Activated B cell treated with CpG ODN at 0.5 μM for 24 hours (primary cell): ENCODE measurements at places on chromosomes 3 and 15.

- H3K4me3 ChIP-seq, result no peak overlapping the region
- no peaks in the 10 kb centered on the region for H3K4me1 ChIP-seq
- DNase-seq, result no peak
- H3K27ac ChIP-seq, result no peak overlapping the region
Measured at GRCh38 chr15:43441316-43441715, 51.6 kb downstream of the TP53BP1 start.

DNA sequence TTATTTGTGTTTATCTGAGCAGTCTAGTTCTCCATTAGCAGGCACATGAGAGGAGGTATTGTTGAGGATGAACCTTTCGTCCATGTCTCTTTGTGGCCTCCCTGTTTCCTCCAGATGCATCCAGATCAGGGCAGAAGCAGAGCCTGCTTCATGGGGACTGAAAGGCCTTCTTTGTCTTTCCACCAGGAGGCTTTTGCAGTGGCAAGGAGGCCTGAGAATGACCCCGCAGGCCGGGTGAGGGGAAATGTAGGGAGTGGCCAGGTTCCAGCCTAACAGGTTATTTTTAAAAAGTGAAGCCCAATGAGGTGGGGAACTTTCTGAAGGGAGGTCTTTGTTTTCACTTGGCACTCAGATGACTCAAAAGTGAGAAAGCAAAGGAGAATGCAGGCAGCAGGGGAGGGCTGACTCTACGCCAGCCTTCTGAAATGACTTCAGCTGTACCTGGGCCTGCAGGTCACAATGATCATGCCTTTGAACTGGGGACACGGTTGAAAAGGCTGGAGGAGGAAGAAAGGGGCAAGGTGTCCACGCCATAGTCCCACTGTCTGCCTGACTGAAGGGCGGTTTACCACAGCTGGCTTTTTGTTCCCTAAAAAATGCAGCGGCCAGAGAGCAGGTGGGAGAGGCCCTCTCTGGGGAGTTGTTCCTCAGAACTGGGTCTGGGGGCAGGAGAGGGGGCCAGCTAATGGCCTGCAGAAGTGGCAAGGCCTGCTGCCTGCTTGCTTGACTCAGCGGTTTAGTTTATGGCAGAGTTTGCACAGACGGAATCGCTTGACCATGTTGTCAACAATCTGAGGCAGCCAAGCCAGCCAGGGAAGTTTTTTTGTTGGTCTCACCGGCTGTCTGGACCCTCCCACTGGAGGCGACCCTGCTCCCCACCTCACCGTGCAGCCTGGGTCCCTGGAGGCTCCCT is 28.7 kb downstream of the CMTM7 start:
- no peaks in the 10 kb centered on the region for H3K36me3 ChIP-seq
- no peaks in the 10 kb centered on the region for H3K27me3 ChIP-seq
- H3K4me3 ChIP-seq, result peak overlapping the region; percentile 76
- H3K27ac ChIP-seq, result peak overlapping the region; percentile 88

- no peaks in the 10 kb centered on the region for H3K4me1 ChIP-seq
- no peak for DNase-seq
- no peak overlapping the region for H3K4me3 ChIP-seq
- no peaks in the 10 kb centered on the region for H3K36me3 ChIP-seq
Measured at GRCh38 chr3:123312331-123313265, 110.9 kb downstream of the SEC22A start.

- H3K36me3 ChIP-seq, result no peaks in the 10 kb centered on the region
- peaks cover 1% of the 10 kb centered on the region for H3K27me3 ChIP-seq
- no peak overlapping the region for H3K4me3 ChIP-seq
- H3K4me1 ChIP-seq, result no peaks in the 10 kb centered on the region
- no peak overlapping the region for H3K27ac ChIP-seq
Measured at GRCh38 chr15:91625506-91625905, 228.0 kb upstream of the SLCO3A1 start.

- H3K27ac ChIP-seq, result no peak within 1 kb of the TSS
- DNase-seq, result no peak
- no peaks in the 10 kb centered on the region for H3K4me1 ChIP-seq
- peaks cover 24% of the 10 kb centered on the region for H3K27me3 ChIP-seq
- H3K4me3 ChIP-seq, result no peak within 1 kb of the TSS
- H3K36me3 ChIP-seq, result no peaks in the 10 kb centered on the region
Measured at GRCh38 chr3:126523745-126524428, at the start of gene CHST13. Gene CHST13 (plus strand): TSS chr3:126524155. CDS start chr3:126524333, 178 bp downstream.

- H3K4me1 ChIP-seq, result peaks cover 11% of the 10 kb centered on the region
- H3K27ac ChIP-seq, result no peak overlapping the region
- H3K36me3 ChIP-seq, result no peaks in the 10 kb centered on the region
- H3K4me3 ChIP-seq, result peak overlapping the region; percentile 74
Measured at GRCh38 chr3:57169872-57170623, 4.9 kb upstream of the IL17RD start.

DNA sequence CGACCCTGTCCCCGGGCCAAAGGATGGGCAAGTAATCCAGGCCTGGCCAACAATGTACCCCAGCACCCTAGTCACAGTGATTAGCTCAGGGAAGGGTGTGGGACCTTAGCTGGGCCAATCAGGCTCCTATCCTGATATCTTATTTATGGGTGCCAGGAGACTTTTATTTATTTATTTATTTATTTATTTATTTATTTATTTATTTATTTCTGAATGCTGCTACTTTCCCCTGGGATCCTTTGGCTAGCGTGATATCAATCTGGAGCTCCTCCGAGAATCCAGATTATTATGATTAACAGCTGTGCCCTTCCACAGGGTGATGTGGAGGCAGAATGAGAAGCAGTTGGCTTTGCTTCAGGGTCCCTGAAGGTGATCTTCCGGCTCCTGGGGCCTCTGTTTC is 32.2 kb upstream of the BHLHE40 start:
- no peak overlapping the region for H3K27ac ChIP-seq
- H3K27me3 ChIP-seq, result no peaks in the 10 kb centered on the region
- H3K4me1 ChIP-seq, result no peaks in the 10 kb centered on the region
- no peaks in the 10 kb centered on the region for H3K36me3 ChIP-seq
- no peak overlapping the region for H3K4me3 ChIP-seq

DNA sequence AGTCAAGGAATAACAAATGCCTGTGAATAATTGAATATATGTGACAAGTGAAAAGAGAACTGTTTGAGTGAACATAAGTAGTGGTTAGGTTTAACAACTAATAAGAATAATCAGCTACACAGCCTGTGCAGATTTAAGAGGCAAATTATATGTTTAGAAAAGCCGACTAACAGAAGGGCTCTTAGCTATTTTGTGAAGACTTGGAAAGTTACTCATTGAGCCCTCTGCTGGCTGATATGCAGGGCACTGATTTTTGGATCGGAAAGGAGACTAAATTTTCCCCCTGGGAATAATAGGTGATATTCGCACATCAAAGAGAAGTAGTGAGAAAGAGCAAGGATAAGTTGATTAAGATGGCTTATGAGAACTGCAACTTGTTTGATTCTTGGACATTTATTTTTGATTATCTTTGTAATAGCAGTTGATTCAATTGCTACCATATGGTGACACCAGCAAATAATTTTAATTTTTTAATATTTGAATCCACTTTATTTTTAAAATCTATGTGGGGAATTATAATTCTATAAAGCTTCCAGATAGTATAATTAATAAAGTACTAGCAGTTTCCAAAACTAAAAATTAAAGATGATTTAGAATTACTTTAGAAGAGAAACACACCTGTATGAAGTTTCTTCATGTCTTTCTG is 156.2 kb downstream of the NLGN1 start:
- H3K4me1 ChIP-seq, result no peaks in the 10 kb centered on the region
- no peaks in the 10 kb centered on the region for H3K27me3 ChIP-seq
- no peak for DNase-seq
- no peak overlapping the region for H3K27ac ChIP-seq

DNA sequence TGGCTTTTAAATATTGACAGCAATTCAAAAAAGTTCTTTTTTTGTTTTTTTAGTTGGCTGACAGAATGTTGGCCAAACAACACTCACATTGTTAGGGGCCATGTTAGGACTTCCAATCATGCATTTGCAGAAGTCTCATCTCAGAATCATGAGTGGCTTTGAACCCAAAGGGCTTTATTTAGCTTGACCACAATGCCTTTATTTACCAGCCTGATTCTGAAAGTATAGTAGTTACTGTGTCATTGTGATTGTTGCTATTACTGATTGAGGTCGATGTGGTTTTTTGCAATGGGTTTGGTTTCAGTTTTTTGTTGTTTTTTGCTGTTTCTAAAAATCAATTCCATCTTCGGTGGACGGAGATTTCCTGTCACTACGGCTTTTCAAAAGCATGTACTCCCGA is 7.2 kb downstream of the GLDN start:
- H3K27ac ChIP-seq, result no peak overlapping the region
- no peak for DNase-seq
- H3K4me3 ChIP-seq, result no peak overlapping the region
- no peaks in the 10 kb centered on the region for H3K36me3 ChIP-seq
- H3K27me3 ChIP-seq, result peaks cover 8% of the 10 kb centered on the region
- H3K4me1 ChIP-seq, result no peaks in the 10 kb centered on the region

- no peaks in the 10 kb centered on the region for H3K36me3 ChIP-seq
- no peak for DNase-seq
- no peaks in the 10 kb centered on the region for H3K27me3 ChIP-seq
- H3K27ac ChIP-seq, result no peak overlapping the region
Measured at GRCh38 chr3:65674226-65674625, 364.5 kb downstream of the MAGI1 start.

GRCh38 chr3:105979961-105980360 is 111.1 kb upstream of the CBLB start:
- H3K36me3 ChIP-seq, result no peaks in the 10 kb centered on the region
- H3K27ac ChIP-seq, result no peak overlapping the region
- H3K4me1 ChIP-seq, result no peaks in the 10 kb centered on the region
- no peak overlapping the region for H3K4me3 ChIP-seq
- no peak for DNase-seq
- no peaks in the 10 kb centered on the region for H3K27me3 ChIP-seq

DNA sequence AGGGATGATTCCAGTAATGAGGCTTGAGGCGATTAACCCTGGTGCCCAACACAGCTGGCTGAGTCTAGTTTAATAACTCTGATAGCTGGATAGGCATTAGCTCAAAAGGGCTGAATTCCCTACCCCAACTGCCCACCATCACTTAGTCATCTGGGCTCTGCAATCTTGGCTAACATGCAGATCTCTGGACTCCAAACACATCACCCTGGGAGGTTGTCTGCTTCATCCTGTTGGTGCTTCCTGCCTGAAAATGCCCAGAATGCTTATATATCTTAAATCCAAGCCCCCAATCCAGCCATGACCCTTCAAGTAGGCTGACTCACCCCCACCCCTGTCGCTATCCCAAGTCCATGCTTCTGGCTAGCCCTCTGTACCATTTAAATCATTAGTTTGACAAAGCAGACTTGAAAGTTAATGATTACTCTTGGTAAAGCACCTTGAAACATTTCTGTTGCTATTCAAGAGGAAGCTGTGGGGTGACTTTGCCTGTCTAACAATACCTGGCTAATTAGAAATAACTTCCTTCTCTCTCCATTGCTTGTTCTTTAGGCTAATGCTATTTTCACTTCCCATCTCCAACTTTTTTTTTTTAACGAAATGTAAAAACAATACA is 107.0 kb upstream of the RORA start:
- no peak overlapping the region for H3K4me3 ChIP-seq
- H3K27ac ChIP-seq, result no peak overlapping the region
- H3K36me3 ChIP-seq, result no peaks in the 10 kb centered on the region
- H3K27me3 ChIP-seq, result no peaks in the 10 kb centered on the region
- H3K4me1 ChIP-seq, result no peaks in the 10 kb centered on the region

DNA sequence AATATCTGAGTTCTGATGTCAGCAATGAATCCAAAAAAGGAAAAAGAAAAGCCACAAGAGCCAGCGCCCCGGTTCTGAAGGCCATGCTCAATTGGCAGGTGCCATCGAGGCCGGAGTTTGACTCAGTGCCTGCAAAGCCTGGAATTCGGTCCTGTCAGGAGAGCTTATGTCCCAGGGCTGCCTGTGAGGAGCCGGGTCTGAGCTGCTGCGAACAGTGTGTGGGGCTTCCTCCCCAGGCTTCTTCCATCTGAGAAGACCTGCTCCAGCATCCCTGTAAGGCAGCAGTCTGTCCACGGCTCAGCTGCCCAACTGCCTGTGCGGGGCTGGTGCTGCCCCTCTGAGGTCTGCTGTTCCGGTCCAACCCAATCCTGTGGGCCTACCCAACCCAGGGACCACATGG is 46.1 kb downstream of the ROPN1B start:
- no peak overlapping the region for H3K27ac ChIP-seq
- DNase-seq, result no peak
- peaks cover 64% of the 10 kb centered on the region for H3K36me3 ChIP-seq
- H3K4me1 ChIP-seq, result no peaks in the 10 kb centered on the region
- H3K4me3 ChIP-seq, result no peak overlapping the region

GRCh38 chr15:89395996-89396395 is 61.4 kb upstream of the POLG start:
- DNase-seq, result no peak
- H3K4me3 ChIP-seq, result no peak overlapping the region
- peaks cover 25% of the 10 kb centered on the region for H3K27me3 ChIP-seq
- H3K27ac ChIP-seq, result no peak overlapping the region
- no peaks in the 10 kb centered on the region for H3K36me3 ChIP-seq
- peaks cover 10% of the 10 kb centered on the region for H3K4me1 ChIP-seq

DNA sequence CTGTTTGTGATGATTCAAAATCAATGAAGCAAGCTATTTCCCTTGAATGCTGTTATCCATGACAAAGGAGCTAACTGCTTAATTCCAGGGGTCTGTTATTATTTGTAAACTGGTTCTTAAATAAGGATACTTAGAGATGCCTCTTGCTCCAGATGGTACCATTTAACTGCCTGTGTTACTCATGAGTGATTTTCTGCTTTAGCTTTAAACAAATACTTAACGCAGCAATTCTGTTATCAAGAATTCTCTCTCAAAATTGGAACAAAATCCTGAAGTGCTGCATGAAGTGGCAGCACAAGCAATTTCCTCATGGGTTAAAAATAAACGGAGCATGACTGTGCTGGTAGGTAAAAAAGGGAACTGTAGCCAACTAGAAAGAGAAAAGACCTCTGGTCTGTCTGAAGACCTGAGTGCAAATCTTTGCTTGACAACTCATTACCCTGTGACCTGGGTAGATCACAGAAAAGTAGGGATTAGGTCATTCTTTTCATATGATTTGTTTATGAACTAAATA is 62.5 kb upstream of the GBE1 start:
- H3K4me1 ChIP-seq, result peaks cover 10% of the 10 kb centered on the region
- no peak overlapping the region for H3K27ac ChIP-seq
- H3K4me3 ChIP-seq, result no peak overlapping the region
- no peaks in the 10 kb centered on the region for H3K36me3 ChIP-seq
- no peak for DNase-seq
- H3K27me3 ChIP-seq, result no peaks in the 10 kb centered on the region

- no peak overlapping the region for H3K4me3 ChIP-seq
- no peaks in the 10 kb centered on the region for H3K4me1 ChIP-seq
- no peaks in the 10 kb centered on the region for H3K36me3 ChIP-seq
- DNase-seq, result no peak
Measured at GRCh38 chr3:135451037-135451785, 514.3 kb upstream of the PPP2R3A start.

- peaks cover 18% of the 10 kb centered on the region for H3K4me1 ChIP-seq
- H3K36me3 ChIP-seq, result no peaks in the 10 kb centered on the region
- H3K4me3 ChIP-seq, result no peak overlapping the region
- H3K27ac ChIP-seq, result no peak overlapping the region
- no peak for DNase-seq
Measured at GRCh38 chr3:170421111-170421641, 2.5 kb downstream of the CLDN11 start.
